ENCODE measurements at places on chromosomes 2 and 18.

DNA sequence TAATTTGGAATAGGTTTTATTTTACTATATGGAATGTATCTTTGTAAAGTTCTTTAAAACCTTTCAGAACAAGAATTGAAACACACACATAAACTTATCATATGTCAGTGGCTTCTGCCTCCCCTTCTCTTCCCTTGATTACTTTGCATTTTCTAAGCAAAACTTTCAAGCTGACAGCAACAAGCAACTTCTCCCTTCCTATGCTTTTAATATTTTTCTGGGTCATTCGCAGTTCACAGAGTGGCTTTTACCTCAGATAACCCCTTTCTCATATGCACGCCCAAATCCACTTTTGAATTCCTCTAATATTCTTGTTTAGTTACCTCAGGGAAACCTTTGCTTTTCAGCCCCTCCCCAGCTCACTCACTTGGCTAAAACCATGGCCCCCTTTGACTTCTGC is 36.7 kb upstream of the CDC42EP3 start:
- H3K27me3 ChIP-seq: no peaks in the 10 kb centered on the region
- no peaks in the 10 kb centered on the region for H3K36me3 ChIP-seq
- no peak overlapping the region for H3K27ac ChIP-seq
- DNase-seq: no peak
- H3K4me1 ChIP-seq: peaks cover 6% of the 10 kb centered on the region

GRCh38 chr2:135676031-135676430 is 65.6 kb upstream of the UBXN4 start:
- no peak overlapping the region for H3K4me3 ChIP-seq
- no peak for DNase-seq
- no peaks in the 10 kb centered on the region for H3K4me1 ChIP-seq
- H3K36me3 ChIP-seq: peaks cover 31% of the 10 kb centered on the region

GRCh38 chr2:96065381-96065930 is 30.7 kb upstream of the GPAT2 start:
- DNase-seq: no peak
- H3K27me3 ChIP-seq: no peaks in the 10 kb centered on the region
- H3K27ac ChIP-seq: no peak overlapping the region
- H3K36me3 ChIP-seq: no peaks in the 10 kb centered on the region

GRCh38 chr18:45793264-45793965 is 32.1 kb upstream of the SIGLEC15 start:
- no peak for DNase-seq
- peaks cover 14% of the 10 kb centered on the region for H3K36me3 ChIP-seq
- H3K27me3 ChIP-seq: peaks cover 1% of the 10 kb centered on the region
- peaks cover 14% of the 10 kb centered on the region for H3K4me1 ChIP-seq
- H3K4me3 ChIP-seq: no peak overlapping the region

GRCh38 chr2:201795607-201796477 is 10.5 kb upstream of the CDK15 start:
- DNase-seq: peak; percentile 44
- no peak overlapping the region for H3K4me3 ChIP-seq
- H3K36me3 ChIP-seq: no peaks in the 10 kb centered on the region
- no peaks in the 10 kb centered on the region for H3K27me3 ChIP-seq

DNA sequence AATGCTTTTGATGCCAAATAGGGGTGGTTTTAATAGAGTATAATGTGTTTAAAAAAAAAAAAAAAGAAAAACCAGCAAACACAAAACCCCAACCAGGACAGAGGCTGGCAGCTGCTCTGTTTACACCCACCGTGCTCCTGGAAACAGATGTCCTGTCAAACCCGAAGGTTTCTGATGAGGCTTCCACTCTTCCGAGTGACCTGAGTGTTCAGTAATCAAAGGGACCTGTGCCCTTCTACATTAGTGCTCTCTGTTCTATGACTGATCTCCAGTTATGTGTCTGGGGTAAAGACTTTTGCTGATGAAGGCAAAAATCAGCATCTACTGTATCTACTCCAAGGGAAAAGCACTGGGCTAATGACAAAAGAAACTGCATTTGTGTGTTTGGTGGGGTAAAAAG is 3.5 kb upstream of the KLHL29 start:
- peaks cover 48% of the 10 kb centered on the region for H3K27me3 ChIP-seq
- no peak overlapping the region for H3K4me3 ChIP-seq
- H3K4me1 ChIP-seq: peaks cover 21% of the 10 kb centered on the region

- H3K4me3 ChIP-seq: no peak overlapping the region
- no peak overlapping the region for H3K27ac ChIP-seq
- no peaks in the 10 kb centered on the region for H3K27me3 ChIP-seq
- DNase-seq: no peak
Observed at GRCh38 chr2:132896073-132896472, 226.1 kb upstream of the LYPD1 start.

DNA sequence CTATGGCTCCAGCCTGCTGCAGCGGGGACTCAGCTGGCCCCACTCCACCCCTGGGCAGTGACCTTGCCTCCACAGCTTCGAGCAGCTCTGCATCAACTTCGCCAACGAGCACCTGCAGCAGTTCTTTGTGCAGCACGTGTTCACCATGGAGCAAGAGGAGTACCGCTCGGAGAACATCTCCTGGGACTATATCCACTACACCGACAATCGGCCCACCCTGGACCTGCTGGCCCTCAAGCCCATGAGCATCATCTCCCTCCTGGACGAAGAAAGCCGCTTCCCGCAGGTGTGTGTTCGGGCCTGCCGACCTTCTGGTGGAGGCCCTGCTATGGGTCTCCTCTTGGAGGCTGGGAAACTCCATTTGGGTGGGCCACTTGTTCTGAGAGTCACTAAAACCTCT is 48.6 kb downstream of the MYO7B start:
- H3K36me3 ChIP-seq: no peaks in the 10 kb centered on the region
- no peak for DNase-seq
- H3K27ac ChIP-seq: no peak overlapping the region
- no peaks in the 10 kb centered on the region for H3K27me3 ChIP-seq

GRCh38 chr18:60248336-60249330 is 123.9 kb downstream of the MC4R start:
- no peaks in the 10 kb centered on the region for H3K36me3 ChIP-seq
- H3K27ac ChIP-seq: no peak overlapping the region
- no peak overlapping the region for H3K4me3 ChIP-seq
- H3K4me1 ChIP-seq: 0 out of 2 replicates have a peak, but pooled peaks cover under 1% of the 10 kb centered on the region
- no peaks in the 10 kb centered on the region for H3K27me3 ChIP-seq

- no peak overlapping the region for H3K27ac ChIP-seq
- DNase-seq: no peak
- H3K27me3 ChIP-seq: peaks cover 21% of the 10 kb centered on the region
- no peaks in the 10 kb centered on the region for H3K36me3 ChIP-seq
Observed at GRCh38 chr18:37624318-37624717, 58.7 kb upstream of the CELF4 start.

- no peak overlapping the region for H3K27ac ChIP-seq
- peaks cover 20% of the 10 kb centered on the region for H3K36me3 ChIP-seq
- peaks cover 21% of the 10 kb centered on the region for H3K4me1 ChIP-seq
- no peak for DNase-seq
- H3K27me3 ChIP-seq: no peaks in the 10 kb centered on the region
- H3K4me3 ChIP-seq: peak overlapping the region; percentile 95
Observed at GRCh38 chr2:202910698-202911097, 775 bp downstream of the WDR12 start.

DNA sequence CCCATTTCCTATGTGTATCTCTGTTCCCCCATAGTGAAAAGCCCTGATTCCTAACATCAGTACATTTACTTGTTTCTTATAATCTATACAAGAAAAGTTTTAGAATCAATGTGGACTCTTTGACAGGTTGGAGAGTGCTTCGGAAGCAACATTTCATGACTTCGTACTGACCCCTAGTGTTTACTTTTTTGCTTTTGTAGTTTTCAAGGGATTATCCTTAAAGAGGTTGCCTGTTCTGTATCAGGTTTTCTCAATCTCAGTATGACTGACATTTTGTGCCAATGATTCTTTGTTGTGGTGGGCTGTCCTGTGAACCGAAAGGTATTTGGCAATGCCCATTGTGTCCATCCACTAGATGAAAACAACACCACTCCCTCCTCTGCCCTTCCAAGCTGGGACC is 43.3 kb upstream of the SERPINB2 start:
- H3K4me3 ChIP-seq: no peak overlapping the region
- H3K36me3 ChIP-seq: no peaks in the 10 kb centered on the region
- no peak for DNase-seq
- H3K27me3 ChIP-seq: no peaks in the 10 kb centered on the region

DNA sequence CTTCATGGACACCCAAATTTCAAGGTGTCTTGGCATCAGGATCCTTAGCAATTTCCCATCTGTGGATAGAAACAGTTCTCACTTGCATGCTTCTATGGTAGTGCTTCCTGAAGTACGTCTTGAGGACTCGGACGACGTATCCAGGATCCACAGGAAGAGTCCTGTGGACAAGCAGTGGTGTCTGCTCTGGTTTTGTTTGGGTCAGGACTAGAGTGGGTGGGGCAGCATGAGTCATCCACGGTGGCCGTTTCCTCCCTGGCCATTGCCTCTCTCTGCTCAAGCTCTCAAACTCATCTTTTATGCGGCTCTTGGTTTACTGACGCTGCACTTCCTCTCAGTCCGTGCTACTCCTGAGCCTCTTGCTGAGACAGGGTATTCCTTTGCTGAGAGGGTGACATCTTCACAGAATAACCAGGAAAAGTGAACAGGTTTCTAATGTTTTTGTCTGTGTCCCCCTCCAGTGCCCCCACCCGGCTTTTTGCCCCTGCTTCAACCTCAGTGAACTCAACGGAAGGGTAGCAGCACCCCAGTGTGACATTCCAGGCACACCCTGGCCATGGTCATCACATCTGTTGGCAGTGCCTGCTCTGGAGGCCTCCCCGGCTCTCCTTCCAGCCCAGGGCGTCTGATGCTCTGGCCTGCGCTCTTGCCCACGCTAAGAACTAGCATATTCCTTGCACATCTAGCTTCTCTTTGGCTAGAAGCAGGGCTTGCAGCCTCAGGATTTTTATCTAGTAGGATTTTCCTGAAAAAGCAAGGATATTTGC is 62.2 kb downstream of the ARMC9 start:
- peaks cover 27% of the 10 kb centered on the region for H3K36me3 ChIP-seq
- H3K27me3 ChIP-seq: no peaks in the 10 kb centered on the region
- H3K27ac ChIP-seq: peak overlapping the region; percentile 82
- DNase-seq: no peak

- DNase-seq: peak; percentile 35
- H3K27me3 ChIP-seq: no peaks in the 10 kb centered on the region
- H3K27ac ChIP-seq: no peak overlapping the region
- no peak overlapping the region for H3K4me3 ChIP-seq
- no peaks in the 10 kb centered on the region for H3K36me3 ChIP-seq
Observed at GRCh38 chr2:63023444-63023843, 27.2 kb upstream of the OTX1 start.

DNA sequence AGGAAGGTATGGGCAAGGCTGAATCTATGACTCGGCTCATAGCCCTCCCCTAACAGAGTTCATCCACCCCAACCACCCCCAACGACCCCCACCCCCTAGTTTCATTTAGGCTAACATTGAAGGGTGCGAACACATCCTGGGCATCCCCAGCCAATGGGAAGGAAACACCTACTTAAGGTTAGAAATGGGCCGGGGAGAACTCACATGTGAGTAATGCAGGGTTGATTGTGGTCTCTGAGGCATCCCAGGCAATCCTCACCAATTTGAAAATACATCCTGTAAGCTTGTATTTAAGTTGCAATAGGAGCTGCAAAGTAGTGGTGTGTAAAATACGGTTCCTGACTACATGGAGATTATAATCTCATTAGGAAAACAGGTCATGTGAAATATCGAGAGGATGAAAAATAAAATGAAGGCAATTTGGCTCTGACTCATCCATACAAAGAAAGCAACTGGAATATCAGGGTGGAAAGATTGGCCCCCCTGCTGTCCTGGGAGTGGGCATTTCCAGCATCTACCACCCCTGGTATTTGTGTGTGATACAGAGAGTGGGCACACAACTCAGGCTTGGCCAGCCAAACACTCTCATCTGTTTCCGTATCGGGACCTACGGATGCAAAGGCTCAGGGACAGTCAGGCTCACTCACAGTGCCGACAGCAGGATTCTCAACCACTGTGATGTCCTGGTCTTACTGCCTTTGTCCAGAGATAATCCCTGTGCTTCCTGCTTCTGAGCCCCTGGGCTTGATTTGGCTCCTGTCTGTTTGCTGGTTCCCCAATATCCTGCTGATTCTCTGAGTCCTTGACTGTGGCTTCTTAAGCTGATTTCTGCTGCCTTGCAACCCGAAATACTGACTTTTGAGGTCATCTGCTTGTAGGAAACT is 90.0 kb upstream of the NCKAP5 start:
- no peaks in the 10 kb centered on the region for H3K27me3 ChIP-seq
- H3K4me1 ChIP-seq: peaks cover 15% of the 10 kb centered on the region
- H3K27ac ChIP-seq: no peak overlapping the region
- no peak for DNase-seq
- H3K4me3 ChIP-seq: no peak overlapping the region

GRCh38 chr18:13544953-13545352 is 181.4 kb downstream of the FAM210A start:
- no peak overlapping the region for H3K4me3 ChIP-seq
- no peaks in the 10 kb centered on the region for H3K27me3 ChIP-seq

- no peaks in the 10 kb centered on the region for H3K4me1 ChIP-seq
- DNase-seq: peak; percentile 21
- no peak overlapping the region for H3K4me3 ChIP-seq
- H3K27ac ChIP-seq: no peak overlapping the region
- H3K36me3 ChIP-seq: no peaks in the 10 kb centered on the region
Observed at GRCh38 chr2:102063941-102064678, 72.3 kb downstream of the IL1R2 start.

DNA sequence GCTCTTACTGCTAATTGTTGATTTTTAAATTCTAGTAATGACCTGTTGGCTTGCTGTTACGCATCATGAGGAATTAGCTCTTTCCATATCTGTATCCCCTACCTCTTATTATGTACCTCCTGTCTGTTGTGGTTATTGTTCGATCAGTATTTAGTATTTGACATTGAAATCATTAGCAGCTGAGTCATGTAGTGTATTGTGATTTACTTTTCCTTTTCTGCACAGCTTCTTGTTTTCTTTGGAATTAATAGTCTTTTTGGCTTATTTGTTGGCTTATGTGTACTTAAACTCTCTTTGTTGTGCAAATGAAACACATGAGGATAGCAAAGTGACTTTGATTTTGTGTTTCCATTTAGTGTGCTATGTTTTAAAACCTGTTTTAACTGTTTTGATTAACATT is 4.3 kb downstream of the EPB41L5 start:
- H3K4me1 ChIP-seq: peaks cover 35% of the 10 kb centered on the region
- peak overlapping the region; percentile 6 for H3K27ac ChIP-seq
- H3K4me3 ChIP-seq: no peak overlapping the region

DNA sequence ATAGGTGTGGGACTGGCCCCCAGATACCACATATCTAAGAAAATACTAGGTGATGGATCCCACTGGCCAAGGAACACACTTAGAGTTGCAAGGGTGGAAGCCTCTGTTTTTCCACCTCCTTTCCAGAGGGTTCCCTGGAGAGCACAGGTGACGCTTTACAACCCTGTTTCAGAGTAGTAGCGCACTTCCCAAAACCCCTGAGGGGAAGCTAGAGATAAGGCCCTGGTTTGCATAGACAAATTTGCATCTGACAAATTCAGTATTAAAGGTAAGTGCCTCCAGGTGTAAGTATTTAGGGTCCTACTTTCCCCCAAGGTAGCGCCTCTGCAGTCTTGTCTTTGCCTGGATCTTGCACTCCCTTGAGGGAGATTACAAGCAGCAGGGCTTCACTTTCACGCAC is 474 bp upstream of the CERKL start:
- H3K4me3 ChIP-seq: peak overlapping the region; percentile 81
- peaks cover 36% of the 10 kb centered on the region for H3K4me1 ChIP-seq
- no peak overlapping the region for H3K27ac ChIP-seq
- H3K27me3 ChIP-seq: peaks cover 85% of the 10 kb centered on the region

- no peak overlapping the region for H3K4me3 ChIP-seq
- no peak for DNase-seq
- no peak overlapping the region for H3K27ac ChIP-seq
- H3K4me1 ChIP-seq: no peaks in the 10 kb centered on the region
- H3K27me3 ChIP-seq: no peaks in the 10 kb centered on the region
Observed at GRCh38 chr2:85853499-85854165, 35.2 kb downstream of the ST3GAL5 start.

Data from WTC11 (cell line).